Activated naive CD4-positive, alpha-beta T cell treated with anti-CD3 and anti-CD28 coated beads, Interleukin-2, amount 10 ng/mL, durations not matched to agents 5 hours and 36 hours (primary cell): ENCODE measurements at places on chromosomes 4 and X. TPM values are rescaled to one million over a fixed set of nuclear protein-coding genes. Genes with fewer than 3 reads are reported as not detected.

C4orf36 gene
- total RNA-seq, result not detected

PPP1R2C gene
- not detected for total RNA-seq

CYTL1 gene
- not detected for total RNA-seq

LRRC66 gene
- 0.20 TPM for total RNA-seq

CYBB gene
- 0.07 TPM for total RNA-seq

AADAT gene
- not detected for total RNA-seq

AGTR2 gene
- not detected for total RNA-seq
